ENCODE measurements at places on chromosomes 6 and 20. TPM values are rescaled to one million over a fixed set of nuclear protein-coding genes. Genes with fewer than 3 reads are reported as not detected.
A peak's percentile ranks its signal among the peaks of the same experiment; 100 is the strongest.

- DNase-seq = no peak
These were observed 196.2 kb downstream of the BTBD9 start for GRCh38 chr6:38443352-38444144.

DNA sequence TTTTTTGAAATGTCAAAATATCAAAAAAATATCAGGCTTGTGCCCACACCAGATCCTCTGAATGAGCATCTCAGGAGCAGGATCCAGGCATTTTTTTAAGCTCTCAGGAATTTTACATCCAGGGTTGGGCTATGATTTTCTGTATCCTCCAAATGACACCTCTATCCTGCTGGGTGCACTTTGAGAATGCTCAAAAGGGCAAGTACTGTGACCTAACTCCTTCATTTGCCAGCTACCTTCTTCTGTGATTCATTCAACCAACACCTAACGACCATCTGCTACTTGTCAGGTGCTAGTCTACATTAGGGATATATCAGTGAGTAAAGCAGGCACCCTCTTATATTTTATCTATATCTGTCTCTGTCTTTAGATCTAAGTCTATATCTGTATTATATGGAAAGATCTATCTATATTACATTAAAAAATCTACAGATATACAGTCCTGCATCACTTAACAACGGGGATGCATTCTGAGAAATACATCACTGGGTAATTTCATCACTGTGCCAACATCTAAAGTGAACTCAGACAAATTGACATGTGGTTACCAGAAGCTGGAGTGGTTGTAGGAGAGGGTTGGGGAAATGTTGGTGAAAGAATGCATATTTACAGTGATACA lies 131.6 kb downstream of the KIF16B start:
- DNase-seq = no peak

GRCh38 chr6:132780770-132781371 lies 17.6 kb downstream of the SLC18B1 start:
- no peak for DNase-seq

DNA sequence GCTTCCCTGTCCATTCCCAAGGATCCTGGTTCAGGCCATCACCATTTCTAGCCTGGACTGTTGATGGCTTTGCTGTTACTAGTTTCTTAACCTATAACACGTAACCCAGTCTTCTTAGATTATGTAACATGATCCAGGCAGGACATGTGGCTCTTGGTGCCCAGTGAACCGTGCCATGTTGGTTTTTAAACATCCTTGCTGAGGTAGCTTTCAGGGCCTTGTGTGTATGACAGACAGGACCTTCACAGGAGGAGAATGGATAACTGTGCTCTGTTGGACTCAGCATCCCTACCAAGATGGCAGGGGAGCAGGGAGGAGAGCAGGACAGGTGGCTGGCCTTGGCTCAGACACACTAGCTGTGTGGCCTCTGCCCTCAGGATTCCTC lies 46.8 kb downstream of the PANK2 start:
- no peak for DNase-seq

- peak; percentile 72 for DNase-seq
These were observed 30.9 kb upstream of the TULP1 start for GRCh38 chr6:35543459-35544193.

DNAH8 gene
- total RNA-seq = not detected

MEP1A gene
- 0.09 TPM for total RNA-seq

Measured in WTC11 (cell line).